ENCODE measurements at places on chromosomes 1 and 21.
A peak's percentile ranks its signal among the peaks of the same experiment; 100 is the strongest.

- no peak for DNase-seq
Observed at GRCh38 chr21:41835711-41836154, 43.4 kb downstream of the PRDM15 start.

DNA sequence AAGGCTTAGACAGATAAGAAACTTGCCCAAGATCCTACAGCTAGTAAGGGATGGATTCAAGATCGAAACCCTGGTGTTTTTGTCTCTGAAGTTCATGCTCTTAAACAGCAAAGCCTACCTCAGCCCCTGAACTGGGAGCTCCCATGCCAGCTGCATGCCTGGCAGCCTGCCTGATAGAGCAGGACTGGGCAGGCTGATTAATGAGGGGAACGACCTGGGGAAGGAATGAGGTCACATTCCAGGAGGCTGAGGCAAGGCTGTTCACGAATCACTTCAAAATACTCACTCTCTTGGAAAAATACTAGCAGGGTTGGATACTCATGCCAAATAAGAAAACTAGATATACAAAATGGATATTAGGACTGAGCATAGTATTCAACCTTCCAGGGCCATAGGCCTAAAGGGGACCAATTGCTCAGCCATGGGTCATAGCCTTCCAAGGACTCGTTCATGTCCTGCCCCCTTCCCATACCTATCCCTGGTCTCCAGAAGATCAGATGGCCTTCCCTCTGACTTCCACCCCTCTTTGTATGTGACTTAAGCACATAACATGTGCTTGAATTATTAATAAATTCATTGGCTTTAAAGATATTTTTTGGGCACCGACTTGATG, 15.6 kb upstream of the TACSTD2 start:
- DNase-seq = no peak

GRCh38 chr1:230778916-230779590, 31.9 kb downstream of the CAPN9 start:
- no peak for DNase-seq

GRCh38 chr1:204359474-204360255, at the start of gene PLEKHA6:
TSS of gene PLEKHA6 (minus strand) at chr1:204359929. CDS start at chr1:204273727, 86,202 bp downstream.
- no peak for DNase-seq

GRCh38 chr1:194060481-194060880, 874.1 kb upstream of the B3GALT2 start:
- DNase-seq = no peak

DNA sequence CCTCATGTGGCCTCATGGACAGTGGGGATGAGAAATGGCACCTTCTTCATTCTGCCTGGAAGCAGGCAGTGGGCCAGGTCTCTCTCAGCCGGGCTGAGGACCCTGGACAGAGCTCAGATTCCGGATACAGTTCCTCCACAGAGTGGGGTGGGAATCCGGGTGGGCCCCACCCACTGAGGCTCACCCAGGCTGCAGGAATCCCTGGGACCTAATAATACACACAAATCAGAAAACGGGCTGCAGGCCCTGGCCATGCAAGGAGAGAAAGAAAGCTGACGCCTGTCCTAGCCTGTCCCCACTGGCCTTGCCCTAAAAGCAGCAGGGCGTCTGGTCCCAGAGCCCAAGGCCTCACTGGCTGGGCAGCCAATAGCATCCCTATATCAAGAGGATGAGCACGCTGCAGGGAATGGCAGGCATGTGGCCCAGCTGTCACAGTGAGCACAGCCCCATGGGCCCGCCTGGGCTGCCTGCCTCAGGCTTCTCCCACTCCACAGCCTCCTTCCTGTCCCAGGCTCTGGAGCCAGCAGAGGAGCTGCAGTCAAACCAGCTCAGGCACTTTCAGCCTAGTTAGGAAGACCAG, 25.3 kb downstream of the ACTA1 start:
- DNase-seq = no peak

- no peak for DNase-seq
Observed at GRCh38 chr1:91015358-91015780, 6.5 kb downstream of the ZNF644 start.

DNA sequence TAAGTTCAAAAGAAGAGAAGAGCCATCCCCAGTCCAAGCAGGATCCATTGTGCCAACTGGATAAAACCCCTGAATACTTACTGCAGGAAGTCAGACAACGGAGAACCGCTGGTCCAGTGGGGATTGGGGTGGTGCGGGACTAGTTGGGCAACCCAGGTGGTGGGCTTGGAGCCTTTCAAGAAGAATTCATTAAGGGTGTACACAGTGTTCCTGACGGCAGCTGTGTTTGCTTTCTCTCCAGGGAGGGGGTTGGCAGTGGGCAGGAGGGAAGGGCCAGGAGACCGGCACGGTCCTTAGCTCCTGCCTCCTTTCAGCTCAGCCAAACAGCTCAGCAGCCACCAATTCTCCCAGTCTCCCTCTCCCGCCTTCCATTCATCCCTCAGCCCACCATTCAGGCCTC, 7.1 kb upstream of the CDK18 start:
- DNase-seq = no peak

- no peak for DNase-seq
Observed at GRCh38 chr1:17163371-17163770, 41.6 kb upstream of the PADI1 start.

- no peak for DNase-seq
Observed at GRCh38 chr1:115719285-115719684, 49.2 kb downstream of the CASQ2 start.

GRCh38 chr1:201350884-201351283, 26.6 kb downstream of the TNNT2 start:
- no peak for DNase-seq

- DNase-seq = no peak
Observed at GRCh38 chr1:41640756-41641474, 156.4 kb upstream of the EDN2 start.

DNA sequence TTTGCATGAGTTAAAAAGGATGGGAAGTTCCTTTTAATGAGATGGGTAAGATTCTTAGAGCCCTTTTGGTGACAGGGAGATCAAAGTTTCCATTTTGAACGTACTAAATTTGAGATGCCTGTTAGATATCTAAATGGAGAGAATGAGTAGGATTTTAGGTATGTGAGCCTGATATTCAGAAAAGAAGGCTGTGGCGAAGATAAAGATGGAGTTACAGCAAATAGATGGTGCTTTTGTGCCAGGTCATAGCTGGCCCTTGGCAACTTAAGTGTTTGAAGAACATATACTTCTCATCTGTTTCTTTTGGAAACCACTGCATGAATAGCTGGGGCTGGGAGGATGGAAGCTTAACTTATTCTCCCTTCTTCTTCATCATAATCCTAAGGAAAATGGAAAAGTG, 282.5 kb downstream of the PTBP2 start:
- DNase-seq = no peak

- no peak for DNase-seq
Observed at GRCh38 chr1:222028676-222029075, 286.8 kb upstream of the DUSP10 start.

DNA sequence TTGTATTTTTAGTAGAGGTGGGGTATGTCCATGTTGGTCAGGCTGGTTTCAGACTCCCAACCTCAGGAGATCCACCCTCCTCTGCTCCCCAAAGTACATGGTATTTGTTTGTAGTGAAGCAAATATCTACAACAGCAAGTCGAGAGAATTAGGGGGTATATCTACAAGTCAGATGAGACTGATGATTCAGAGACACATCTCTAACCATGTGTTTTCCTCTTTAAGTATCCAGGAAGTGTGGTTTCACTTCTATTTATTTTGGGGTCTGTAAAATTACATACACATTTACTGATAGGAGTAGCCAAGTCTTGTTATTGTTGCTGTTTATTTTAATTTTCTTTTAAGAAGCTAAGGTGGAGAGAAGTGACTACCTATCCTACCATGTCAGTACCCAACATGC, 44.9 kb downstream of the SGIP1 start:
- DNase-seq = no peak

DNA sequence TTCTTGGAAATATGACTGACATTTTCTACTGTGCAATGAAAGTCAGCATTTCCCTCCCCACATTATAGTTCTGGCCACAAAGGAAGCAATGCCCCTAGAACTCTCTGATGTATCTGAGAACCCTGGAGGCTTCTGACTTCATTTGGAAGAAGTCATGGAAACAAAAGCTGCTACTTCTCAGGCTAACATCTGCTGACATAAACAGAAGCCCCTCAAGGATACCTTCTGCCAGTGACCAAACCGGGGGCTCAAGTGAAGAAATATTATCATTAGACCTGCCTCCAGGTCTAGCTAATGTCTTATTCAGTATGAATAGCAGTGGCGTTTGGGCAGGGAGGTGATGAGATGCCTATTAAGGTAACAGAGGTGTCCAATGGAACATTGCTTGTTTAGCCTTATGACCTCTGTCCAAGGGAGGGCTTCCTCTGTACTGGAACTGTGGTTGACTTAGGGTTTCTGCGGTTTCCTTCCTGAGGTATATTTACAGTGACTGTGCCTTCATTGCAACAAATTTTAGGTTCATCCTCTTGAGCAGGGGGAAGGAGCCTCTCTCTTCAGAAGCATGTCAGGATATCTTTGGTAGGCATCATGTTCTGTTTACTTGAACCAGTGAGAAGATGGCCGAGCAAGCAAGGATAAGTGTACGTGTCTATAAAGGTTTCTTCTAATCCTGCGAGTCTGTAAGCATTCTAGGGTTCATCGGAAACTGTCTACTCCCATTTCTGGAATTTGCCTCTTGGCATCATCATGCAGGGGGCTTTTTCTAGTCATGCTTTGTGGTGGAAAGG, 161.7 kb downstream of the PBX1 start:
- DNase-seq = no peak

- DNase-seq = no peak
Observed at GRCh38 chr1:92739669-92740524, 45.0 kb downstream of the EVI5 start.

GRCh38 chr21:33029385-33029921, 3.7 kb downstream of the OLIG2 start:
- DNase-seq = no peak

DNA sequence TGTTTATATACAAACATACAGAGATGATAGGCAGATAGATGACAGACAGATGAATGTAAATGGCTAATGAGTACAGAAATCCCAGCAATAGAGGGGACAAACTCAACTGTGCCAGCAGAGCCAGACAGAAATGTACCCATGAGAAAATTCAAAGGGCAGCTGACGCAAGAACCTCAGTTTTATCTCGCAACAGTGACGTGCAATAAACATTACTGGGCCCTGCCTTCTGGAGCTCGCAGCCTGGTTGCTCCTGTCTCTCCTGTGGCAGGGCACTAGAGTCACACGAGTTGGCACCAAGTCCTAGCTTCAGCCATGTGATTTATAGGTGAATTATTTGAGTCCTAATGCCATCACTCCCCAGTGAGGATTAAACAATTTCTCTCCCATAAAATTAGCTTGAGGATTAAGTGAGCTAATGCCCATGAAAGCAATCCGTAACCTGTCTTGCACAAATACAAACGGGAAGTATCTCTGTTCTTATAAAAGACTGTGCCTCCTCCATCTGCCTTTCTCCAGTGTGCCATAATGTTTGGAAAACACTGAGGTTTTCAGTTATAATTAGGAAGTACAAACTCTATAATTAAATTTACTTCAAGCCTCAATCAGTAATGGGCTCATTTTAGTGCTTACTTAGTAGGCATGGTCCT, 50.7 kb downstream of the VAV3 start:
- no peak for DNase-seq

GRCh38 chr1:93679546-93679945, 2.1 kb downstream of the BCAR3 start:
- no peak for DNase-seq

GRCh38 chr1:156738407-156738806, 2.5 kb downstream of the MRPL24 start:
- DNase-seq = no peak

DNA sequence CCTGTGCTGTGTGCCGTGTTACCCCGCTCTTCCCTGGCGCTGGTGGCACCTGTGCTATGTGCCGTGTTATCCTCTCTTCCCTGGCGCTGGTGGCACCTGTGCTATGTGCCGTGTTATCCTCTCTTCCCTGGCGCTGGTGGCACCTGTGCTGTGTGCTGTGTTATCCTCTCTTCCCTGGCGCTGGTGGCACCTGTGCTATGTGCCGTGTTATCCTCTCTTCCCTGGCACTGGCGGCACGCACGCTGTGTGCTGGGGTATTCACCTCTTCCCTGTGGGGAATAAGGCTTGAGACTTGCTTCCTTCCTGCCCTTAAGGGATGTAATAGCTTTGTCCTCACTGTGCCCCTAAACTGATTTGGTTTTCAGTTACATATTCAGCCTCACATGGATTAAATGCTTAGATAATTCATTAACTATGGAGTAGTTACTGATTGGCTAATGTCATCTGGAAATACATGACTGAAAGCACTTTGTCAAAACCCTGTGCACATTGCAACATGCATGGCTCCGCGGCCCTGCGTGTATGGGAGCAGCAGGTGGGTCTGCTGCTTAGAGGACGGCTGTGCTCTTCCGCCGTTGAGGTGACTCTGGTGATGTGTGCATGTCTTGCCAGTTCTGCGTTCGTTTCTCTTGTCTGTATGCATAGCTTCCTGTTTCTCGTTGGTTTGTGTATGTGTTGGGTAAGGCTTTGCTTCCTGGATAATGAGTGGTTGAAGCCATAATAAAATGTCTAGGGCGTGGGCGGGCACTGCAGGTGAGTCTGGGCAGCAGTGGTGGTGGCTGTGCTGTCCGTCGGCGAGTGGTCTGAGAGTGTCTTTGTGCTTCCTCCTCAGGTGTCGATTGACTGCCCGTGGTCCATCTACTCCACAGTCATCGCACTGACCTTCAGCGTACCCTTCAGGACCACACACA, 17.9 kb upstream of the PWP2 start:
- DNase-seq = peak; percentile 18

GRCh38 chr1:55249646-55250398, 34.7 kb upstream of the USP24 start:
- DNase-seq = no peak

DNA sequence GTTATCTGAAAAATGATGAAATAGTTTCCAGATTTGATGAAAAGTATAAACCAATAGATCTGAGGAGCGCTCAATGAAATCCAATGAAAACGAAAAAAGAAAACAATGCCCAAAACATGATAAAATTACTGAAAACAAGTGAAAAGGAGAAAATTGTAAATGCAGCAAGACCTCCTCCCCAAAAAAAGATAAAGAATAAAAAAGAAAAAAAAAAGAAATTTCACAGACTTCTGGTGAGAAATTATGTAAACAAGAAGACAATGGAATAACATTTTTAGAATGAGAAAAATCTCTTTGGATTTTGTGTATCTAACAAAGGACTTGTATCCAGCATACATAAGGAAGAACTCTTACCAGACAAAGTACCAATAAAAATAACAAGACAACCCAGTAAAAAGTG, 134.2 kb downstream of the DNAH14 start:
- no peak for DNase-seq

- no peak for DNase-seq
Observed at GRCh38 chr1:115790356-115790755, 21.8 kb upstream of the CASQ2 start.

DNA sequence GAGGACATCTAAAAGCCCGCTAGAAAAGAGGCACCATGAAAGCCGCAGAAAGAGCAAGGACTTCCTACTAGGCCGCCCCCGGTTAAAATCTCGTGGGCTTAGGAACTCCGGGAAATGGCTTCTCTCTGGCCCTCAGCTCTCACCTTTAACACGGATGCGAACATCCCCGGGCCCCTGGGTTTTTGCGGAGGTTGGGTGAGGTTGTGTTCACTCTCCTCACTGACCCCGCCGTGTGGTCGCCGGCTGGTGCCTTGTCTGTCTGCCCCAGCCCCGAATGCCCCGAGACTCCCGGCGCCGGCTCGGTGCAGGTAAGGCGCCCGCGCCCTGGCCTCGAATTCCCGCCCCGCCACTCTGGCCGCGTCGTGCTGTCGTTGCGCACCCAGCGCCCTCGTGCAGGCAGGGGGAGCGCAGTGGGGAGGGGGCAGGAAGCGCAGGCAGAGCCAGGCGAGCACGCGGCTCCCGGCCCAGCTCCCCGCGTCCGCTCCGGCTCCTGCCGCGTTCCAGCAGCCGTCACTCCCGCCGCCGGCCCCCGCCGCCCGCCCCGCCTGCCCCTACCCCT, at the start of gene SHISAL2A:
Gene SHISAL2A (plus strand): TSS at position 437 of the 559 bp plus-strand sequence. CDS start 326 bp downstream, outside the sequence.
- DNase-seq = peak; percentile 63

Data from activated T-cell treated with anti-CD3 and anti-CD28 coated beads, Interleukin-2, amount 50 U/mL, for 4 hours (primary cell).